ENCODE measurements at places on chromosomes 16 and 17. TPM values are rescaled to one million over a fixed set of nuclear protein-coding genes. Genes with fewer than 3 reads are reported as not detected.

- no peak for DNase-seq
These were observed 120.5 kb downstream of the ZFHX3 start for GRCh38 chr16:72927199-72928089.

GRCh38 chr17:59277031-59277430, 54.4 kb upstream of the YPEL2 start:
- no peak for DNase-seq

DNA sequence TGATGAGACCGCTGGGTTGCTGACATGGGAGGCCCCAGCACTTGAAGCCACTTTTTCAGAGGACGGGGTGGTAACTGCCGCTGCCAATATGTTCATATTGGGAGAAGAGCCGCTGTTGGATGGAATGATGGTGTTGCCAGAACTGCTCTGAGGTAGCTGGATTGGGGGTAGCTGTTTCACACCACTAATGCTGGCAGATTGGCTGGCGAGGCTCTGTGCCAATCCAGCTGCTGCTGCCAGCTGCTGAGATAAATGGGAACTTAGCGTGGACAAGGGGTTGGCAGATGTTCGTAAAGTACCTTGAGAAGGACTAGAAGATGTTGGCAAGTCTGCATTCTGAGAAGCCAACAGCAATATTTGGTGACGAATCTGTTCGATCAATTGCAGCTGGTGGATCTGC, 10.0 kb downstream of the SALL1 start:
- no peak for DNase-seq

DNA sequence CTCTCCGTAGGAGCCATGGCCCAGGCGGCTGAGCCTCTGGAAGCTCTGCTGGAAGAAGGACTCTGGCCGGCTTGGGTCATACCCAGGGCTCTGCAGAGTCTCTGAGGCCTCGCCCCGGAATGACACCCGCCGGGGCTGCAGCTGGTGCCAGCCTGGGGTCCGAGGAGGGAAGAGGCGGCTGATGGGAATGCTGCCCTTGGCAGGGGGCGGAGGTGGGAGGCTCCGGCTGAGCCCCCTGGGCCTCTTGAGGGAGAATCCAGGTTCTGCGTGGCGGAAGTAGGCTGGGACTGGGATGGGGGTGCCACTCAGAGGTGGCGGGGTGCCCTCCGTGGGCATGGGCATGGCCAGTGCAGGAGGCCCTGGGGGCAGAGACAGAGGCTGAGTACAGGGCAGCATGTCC, 3.6 kb downstream of the PKMYT1 start:
- no peak for DNase-seq

DNA sequence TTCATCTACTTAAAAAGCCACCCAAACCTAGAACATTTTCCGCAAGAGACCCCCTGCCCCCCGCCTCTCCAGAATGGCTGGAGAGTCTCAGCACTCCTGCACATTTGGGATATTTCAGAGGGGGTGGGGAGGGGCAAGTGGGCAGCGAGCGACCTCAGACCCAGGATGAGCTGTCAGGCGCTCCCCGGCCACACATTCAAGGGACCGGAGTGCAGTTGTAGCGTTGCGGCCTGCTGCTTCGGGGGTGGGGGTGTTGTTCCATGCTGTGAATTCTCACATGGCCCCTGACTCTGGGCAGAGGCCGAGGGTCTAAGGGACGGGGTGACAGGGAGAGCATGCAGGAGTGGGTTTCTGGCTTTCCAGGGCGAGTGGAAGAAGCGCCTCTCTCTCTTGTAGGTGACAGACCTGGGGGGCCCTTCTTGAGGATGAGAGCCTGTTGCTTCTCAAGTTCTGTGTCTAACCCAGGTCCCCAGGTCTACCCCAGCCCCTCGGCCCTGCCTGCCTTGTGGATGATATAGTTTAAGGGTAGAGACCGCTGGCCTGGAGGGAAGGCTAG, 231.2 kb downstream of the SEC14L1 start:
- peak; percentile 38 for DNase-seq

DNA sequence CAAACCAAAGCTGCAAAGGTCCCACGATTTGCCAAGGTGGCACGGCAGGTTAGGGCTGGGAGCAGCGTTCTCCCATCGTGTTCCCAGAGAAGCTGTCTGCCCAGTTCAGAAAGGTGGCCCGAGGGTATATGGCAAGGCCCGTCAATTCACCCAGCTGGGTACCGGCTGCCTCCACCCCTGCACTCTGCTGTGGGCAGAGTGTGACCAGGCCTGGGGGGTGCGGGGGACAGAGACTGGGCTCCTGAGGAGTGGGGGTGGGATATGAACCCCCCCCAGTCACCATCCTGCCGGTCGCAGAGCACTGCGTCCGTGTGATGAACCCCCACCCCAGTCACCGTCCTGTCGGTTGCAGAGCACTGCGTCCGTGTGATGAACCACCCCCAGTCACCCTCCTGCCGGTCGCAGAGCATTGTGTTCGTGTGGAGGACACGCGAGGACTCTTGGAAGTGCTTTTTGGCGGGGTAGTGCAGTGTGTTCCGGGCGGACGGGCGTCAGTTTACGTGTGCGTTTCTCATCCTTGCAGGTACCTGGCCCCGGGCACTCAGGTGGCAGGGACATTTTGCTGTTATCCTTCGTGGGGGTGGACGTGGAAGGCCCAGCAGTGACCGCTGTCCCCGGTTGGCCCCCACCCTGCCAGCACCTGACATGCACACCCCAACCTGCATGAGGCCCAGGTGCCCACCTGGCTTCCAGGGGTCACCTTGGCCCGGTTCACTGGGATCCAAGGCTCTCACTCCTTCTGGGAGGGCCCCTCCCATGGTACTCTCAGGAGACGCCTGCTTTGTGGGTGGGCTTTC, 2.7 kb upstream of the FASN start:
- no peak for DNase-seq

DNA sequence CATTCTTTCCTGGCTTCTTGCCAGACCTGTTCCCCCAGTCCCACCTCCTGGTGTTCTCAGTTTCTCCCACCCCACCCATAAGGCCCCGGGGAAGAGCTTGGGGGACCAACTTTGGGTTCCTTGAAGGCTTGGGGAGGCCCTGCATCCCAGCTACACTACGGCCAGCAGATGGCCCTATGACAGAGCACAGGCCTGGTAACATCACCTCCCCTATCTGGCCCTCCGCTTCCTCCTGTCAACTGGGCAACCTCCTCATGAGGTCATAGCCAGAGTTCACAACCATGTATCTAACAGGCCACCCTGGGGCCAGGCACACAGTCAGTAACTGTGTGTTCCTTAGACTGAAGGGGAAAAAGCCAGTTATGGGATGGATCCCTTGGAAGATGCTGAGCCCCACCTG, 31.4 kb downstream of the MYO15A start:
- DNase-seq = no peak

DNA sequence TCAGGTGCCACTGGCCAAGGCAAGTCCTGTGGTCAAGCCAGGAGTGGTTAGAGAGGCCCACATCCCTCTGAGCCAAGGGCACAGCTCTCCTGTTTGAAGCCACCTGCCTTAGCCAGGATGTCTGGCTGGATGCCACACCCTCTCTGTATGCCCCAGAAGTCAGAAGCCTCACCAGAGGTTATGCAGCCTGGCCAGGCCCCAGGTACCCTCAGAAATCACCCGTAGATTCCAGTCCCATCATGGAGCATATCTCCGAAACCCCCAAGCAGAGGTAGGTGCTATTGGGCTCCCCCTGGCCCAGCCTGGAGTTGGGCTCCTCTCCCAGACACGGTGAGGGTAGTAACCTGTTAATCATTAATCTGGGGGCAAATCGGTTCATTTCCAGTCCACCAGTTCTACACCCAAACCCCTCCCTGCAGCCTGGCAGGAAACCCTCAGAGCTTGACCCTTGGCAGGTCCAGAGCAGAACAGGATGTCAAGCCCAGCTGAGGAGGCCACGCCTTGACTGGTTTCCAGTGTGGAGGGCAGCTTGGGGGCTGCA, 60.6 kb upstream of the TMEM97 start:
- no peak for DNase-seq

- DNase-seq = no peak
These were observed 75.3 kb downstream of the MYO1D start for GRCh38 chr17:32801641-32802040.

DNA sequence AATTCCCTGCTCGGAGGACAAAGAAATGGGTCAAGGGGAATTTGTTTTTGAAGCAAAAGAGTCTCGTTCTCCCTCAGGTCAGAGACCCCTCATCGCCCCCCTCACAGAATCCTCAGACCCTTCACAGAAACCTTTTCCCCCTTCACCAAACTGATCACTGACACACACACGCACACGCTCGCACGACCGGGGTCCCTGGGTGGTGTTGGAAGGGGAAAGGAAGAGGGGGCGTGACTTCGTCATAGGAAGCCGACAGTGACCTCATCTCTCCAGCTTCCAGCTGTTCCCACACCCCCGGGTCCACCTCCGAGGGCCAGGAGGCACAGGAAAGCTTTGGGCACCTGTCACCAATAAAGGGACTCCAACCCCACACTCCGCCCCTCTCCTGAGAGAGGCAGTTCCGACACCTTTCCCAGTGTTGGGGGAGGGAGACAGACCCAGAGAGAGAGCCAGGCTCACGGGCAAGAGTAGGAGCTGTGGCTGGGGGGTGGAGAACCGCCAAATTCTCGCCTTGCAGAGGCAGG, 1.2 kb downstream of the ASGR1 start:
- DNase-seq = peak; percentile 31

GRCh38 chr17:66437476-66438026, 135.1 kb downstream of the PRKCA start:
- no peak for DNase-seq

DNA sequence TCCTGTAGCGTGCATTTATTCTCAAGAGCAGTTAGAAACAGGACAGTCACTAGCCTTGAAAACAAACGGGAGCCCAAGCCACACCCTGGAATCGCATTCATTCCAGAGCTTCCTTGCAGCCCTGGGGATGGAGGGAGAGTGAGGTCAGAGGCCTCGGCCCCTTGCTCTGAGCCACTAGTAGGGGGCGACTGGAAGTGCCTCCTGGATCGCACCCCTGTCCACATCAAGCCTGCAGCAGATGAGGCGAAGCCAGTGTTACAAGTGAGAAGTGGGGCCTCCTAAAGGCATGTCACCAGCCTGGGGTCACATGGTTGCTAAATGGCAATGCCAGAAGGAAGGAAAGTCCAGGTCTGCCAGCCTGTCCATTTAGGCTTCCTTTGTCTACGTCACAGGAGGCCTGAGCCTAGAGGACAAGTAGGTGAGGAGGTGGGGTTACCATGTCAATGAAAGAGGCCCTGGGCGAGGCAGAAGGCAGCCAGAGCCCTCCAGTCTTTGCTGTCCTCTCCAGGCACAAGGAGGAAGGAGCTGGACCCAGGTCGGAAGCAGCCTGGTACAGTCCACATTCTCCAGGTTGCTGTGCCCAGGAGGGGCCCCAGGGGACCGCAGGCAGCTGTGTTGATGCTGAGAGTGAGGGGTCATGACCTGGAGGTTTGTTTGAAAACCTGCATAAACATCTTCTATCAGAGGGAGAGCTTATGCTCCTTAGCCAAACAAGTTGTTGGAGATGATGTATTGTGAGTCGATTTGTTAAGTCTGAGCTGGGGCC, 3.0 kb upstream of the RCVRN start:
- DNase-seq = no peak

- peak; percentile 19 for DNase-seq
These were observed 279.5 kb upstream of the ASIC2 start for GRCh38 chr17:33572615-33573014.

MEIOC gene
- total RNA-seq = not detected

RDM1 gene
- total RNA-seq = 0.67 TPM

CCL1 gene
- not detected for total RNA-seq

KRTAP4-3 gene
- not detected for total RNA-seq

TEKT3 gene
- 5.8 TPM for total RNA-seq

AANAT gene
- not detected for total RNA-seq

PYY gene
- total RNA-seq = not detected
